BJ (cell line): ENCODE measurements at places on chromosomes 3 and 15.

DNA sequence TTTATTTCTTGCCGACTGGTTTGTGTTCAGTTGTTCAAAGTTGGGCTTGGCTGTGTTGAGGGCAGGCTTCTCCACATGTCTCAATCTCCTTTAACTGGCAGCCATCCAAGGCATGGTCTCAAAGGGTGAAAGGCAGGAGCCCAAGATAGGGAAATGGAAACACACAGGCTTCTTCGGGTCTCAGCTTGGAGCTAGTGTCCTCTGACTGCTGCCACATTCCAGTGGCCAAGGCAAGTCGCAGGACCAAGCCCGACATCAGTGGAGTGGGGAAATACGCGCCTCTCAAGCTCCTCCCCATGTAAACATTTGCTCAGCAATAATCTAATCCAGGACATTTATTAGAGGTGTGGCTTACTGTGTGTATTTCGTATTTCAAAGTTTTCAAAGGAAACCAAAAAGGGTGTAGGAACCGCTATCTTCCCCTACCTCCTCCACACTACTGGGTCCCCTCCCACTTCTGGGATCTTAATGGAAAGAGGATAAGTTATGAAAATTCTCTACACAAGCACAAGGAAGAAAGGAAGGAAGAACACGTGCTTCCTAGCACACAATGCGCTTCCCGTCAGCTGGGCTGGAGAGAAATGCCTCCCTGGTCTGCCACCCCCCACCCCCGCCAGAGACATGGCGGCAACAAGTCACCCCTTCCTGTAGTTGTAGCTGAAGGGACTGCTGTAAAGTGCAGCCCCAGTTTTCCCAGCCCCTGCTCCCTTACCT, 181.7 kb downstream of the FAM43A start:
- DNase-seq = no peak

DNA sequence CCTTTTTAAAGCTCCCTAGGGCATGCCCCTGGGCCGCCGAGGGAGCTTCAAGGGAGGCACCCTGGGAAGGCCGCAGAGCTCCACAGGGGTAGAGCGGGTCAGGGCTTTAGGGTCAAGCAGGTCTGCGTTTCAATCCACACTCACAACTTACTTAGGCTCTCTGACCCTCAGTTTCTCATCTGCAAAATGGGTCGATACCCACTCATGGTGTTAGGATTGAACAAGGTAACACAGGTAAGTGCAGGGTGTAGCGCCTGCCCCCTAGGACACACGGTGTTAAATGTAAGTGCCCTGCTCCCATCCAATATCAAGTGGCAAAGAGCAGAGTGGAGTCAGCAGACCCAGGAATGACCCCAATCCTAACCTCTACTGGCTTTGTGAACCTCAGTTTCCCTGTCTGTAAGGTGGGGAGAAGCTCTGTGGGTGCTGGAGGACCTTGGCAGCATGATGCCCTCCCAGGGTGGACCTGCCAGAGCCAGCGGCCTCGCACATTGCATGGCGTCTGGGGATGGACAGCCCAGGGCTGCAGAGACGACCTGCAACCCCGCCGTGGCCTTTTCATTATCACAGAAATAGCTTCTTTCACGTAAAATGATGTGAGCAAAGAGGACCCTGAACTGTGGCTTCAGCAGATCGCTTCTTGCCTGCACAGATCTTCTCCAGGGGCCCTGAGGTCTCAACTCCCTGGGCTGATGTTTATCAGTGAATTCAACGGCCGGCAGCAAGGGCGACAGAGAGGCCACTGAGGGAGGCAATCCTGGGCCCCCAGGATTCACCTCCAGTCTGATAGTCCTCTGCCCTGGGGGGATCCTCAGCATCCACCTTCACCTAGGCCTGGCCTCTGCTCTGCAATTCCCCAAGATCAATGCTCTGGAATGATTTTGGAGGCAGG, 138.5 kb downstream of the CHSY1 start:
- DNase-seq = no peak

GRCh38 chr3:183448369-183449128, 20.1 kb upstream of the MCF2L2 start:
- DNase-seq = no peak

DNA sequence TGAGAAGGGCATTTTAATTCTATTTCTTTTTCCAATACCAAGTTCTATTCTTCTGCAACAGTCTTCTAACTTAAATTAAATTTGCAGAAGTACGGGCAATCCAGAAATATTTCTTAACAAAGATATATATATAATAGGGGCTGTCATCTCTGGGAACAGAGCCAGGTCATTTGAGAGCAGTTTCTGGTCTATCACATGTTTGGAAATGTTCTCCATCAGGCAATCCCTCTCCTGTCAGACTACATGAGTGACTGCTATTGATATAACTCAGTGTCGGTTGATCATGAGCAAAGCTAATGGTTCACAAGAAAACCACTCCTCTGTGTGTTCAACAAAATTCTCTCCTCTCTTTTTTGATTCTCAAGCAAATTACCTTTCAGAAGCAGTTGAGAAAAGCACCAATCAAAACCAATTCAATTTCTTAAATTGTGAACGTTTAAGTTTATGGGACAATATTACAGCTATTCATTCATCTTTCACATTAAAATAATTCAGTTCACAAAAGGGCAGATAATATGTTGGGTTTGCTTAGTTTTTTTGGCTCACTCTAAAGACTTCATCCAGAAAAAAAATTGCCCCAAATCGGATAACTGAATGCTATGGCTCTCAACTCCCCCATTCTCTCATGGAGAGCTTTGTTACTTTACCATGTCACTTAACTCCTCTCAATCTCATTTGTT, 152.9 kb upstream of the TGFBR2 start:
- DNase-seq = no peak

- DNase-seq = no peak
Observed at GRCh38 chr3:125606291-125606690, 11.0 kb upstream of the OSBPL11 start.

GRCh38 chr3:189188466-189188865, 16.7 kb downstream of the TPRG1 start:
- DNase-seq = no peak

DNA sequence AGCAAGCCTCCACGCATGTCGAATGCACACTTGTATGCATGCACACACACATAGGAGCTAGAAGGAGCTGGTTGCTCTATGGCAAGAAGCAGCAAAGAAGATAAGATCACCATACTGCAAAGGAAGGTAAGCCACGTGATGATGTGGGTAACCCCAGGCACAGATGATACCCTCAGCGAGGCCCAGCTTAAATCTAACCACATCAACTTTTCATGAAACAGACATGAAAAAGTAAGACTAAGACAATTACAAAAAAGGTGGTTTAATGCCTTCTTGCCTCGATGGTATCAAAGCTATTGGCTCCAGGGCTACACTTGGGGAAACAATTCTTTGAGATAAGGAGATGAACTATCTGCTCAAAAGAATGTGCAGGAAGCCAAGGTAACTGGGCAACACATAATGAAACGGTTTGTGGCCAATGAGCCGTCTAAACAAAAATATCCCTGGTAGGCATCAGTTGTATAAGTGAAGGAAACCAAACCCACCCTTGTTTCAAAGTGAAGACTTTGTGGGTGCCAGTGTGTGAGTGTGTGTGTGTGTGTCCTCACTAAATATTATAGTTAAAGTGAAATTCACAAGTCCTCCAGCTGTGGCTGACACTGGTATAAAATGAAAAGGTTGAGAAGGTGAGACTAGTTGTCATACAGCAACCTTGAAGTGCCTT, 365.7 kb upstream of the ICE2 start:
- no peak for DNase-seq

DNA sequence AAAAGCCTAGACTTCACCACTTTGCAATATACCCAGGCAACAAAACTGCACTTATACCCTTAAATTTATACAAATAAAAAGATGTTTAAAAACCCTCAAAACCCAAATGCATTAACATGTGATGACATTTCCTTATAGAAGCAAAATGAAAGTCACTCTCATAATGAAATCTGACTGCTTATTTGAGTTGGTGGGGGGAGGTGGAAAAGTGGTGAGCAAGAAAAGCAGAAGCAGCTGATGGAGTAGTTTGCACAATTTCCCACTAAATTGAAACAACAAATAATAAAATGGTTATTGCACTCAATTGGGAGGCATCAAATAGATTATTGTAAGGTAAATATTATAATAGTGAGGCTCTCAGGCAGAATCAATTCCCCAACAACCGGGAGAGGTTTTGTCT, 54.0 kb upstream of the GADL1 start:
- no peak for DNase-seq

GRCh38 chr3:123152687-123153086, 49.1 kb upstream of the SEC22A start:
- no peak for DNase-seq

- DNase-seq = no peak
Observed at GRCh38 chr3:38083871-38084333, 44.9 kb downstream of the DLEC1 start.

GRCh38 chr3:38257583-38257982, 8.0 kb upstream of the SLC22A13 start:
- DNase-seq = no peak

GRCh38 chr15:73716417-73716816, 32.2 kb downstream of the CD276 start:
- DNase-seq = no peak

DNA sequence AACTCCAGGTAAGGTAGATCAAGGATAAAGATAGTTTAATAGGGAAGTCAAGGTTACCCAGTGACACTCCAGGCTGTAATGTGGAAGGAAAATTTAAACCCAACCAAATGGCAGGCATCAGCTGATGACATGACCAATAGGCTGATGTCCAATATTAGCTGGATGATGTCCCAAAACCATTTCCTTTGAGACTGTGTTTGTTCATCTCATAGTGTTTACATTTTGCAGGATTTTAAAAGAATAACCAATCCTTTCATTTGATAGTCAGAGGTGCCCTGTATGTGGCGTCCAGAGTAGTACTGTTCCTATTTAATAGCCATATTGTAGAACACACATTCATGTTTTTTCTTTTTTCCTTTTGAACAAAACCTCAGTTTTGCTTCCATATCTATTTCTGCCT, 23.3 kb upstream of the TMEM158 start:
- no peak for DNase-seq

- DNase-seq = no peak
Observed at GRCh38 chr3:165835431-165835830, 1.8 kb downstream of the BCHE start.

DNA sequence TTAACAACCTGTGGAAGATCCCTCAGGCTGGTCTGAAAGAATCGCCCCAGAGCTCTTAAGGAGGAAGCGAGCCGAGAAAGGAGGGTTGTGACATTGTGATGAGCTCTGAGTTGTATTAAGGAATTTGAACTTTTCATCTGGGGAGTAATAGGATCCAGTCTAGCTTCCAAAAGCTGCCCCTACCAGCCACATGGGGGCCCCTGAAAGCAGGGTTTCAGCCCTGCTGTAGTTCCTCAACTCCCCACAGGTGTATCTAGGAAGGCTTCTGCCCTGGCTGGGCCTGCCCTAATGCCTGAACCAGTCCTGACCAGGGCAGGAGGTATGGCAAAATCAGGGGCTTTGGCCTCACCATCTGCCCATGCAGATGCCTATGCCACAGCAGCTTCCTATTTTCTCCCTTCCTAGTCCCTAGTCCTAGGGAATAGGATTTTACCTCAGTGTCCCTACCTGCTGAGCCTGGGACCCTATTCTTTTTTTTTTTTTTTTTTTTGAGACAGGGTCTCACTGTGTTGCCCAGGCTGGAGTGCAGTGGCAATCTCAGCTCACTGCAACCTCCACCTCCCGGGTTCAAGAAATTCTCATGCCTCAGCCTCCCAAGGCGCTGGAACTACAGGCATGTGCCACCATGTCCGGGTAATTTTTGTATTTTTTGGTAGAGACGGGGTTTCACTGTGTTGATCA, 5.0 kb upstream of the AP3S2 start:
- DNase-seq = no peak

GRCh38 chr15:79283252-79284048, 928 bp downstream of the ANKRD34C start:
- DNase-seq = no peak

GRCh38 chr15:73028031-73028430, 24.2 kb upstream of the NEO1 start:
- DNase-seq = no peak

GRCh38 chr3:127329631-127330285, 41.9 kb upstream of the PRR20G start:
- no peak for DNase-seq

DNA sequence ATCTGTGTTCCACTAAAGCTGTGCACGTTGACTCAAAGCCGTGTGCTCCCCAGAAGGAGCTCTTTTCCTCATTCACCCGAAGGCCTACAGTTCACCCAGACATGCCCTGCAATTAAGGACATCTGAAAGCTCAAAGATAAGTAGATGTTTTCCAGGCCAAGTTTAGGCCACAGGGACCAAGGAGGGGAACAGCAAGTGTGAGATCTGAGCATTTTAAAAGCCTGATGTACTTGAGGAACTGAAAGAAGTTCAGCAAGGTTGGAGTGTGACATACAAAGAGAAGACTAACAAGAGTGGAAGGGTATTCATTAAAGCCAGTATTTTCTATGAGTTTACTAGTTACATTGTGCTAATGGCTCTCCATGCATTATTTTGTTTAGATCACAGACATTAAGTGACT, 68.0 kb downstream of the CASR start:
- DNase-seq = no peak

DNA sequence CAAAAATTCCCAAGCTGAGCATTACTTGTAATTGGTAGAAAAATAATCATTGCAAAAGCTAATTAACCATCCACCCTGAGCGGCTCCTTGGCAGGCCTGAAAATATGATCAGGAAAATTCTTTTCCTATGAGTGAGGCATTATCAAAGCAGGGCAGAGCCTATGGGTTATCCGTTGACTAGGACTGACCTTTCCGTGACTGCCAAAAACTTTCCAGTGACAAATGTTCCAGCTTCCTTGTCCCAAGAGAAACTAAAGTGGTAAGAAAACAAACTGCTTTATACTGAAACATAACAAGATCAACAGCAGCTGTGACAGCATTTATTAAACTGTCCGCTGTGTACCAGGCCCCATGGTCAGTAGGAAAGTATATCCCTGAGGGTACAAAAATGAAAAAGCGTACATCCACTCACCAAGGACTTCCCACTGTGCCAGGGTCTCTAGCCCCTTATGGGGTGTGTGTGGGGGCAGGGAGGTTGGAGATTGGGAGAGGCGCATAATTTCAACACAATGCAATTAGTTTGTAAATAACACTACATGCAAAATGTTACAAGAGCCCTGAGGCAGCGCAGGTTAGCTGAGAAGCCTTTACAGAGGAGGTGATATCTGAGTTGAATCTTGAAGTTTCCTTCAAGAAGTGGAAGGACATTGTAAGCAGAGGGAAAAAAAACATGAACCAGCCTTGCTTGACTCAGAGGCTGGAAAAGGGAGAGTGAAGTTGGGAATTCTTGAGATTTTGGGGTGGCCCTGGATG, 8.5 kb downstream of the LIPC start:
- DNase-seq = peak; percentile 10

DNA sequence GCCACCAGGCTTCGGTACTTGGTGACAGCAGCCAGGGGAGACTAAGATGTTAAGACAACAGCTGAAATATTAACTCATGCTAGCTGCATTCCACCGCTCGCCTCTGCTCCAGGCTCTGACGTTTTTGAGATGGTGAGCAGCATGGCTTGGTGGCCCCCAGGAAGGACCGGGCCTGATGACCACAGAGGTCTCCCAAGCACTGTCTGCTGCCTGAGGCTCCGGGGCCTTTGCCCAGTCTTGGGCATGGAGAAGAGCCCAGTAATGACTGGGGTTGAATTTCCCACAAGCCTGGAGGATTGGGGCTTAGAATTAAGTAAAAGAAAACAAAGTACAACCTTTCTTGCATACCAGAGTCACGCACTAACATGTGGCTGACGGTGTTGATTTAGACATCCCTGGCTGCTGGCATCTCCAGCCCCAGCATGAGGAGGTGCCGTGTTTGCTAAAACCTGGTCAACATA, 243.6 kb upstream of the LYSMD4 start:
- DNase-seq = no peak
